CD4-positive, alpha-beta T cell treated with Interleukin-4 for 4 hours (primary cell): ENCODE measurements at places on chromosomes 12 and 14.
A peak's percentile ranks its signal among the peaks of the same experiment; 100 is the strongest.

GRCh38 chr12:90233168-90234100 lies 524.8 kb upstream of the ATP2B1 start:
- DNase-seq, result no peak

GRCh38 chr14:61872452-61872851 lies 110.2 kb downstream of the SNAPC1 start:
- DNase-seq, result no peak

DNA sequence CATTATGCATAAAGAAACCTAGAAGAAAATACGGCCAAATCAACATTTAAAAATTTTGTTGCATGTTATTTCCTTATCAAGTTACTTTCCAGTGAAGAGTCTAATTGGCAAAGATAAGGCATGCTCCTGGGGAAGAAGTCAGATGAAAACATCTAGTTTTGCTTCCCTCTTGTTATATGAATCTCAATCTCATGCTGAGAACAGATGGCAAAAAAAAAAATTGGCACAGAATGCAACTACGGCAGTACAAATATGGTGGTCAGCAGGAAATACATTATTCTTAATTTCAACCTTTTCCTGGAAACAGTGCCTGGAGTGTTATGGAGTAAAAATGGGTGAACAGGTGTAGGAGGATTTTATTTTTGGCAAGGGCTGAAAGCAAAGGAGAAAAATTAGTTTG lies 32.8 kb downstream of the HECTD4 start:
- no peak for DNase-seq

DNA sequence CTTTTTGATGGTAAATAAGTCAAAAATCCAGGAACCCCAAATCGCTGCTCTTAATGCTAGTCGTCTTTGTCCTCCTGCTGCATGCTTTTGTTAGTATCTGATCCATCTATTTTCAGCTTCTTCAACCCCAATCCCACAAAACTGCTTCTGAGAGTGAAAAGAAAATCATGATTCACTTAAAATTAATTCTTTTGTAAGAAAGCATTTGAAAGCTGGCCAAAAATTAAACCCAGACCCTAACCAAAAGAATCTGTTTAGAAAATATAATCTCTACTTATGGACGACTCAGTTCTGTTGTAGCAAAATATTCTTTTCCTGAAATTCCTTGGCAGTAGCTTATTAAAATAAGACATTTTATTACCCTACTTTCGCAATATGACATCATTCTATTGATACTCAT lies 443.6 kb upstream of the SYT1 start:
- no peak for DNase-seq

GRCh38 chr14:69643430-69644200 lies 32.2 kb downstream of the SUSD6 start:
- peak; percentile 88 for DNase-seq

DNA sequence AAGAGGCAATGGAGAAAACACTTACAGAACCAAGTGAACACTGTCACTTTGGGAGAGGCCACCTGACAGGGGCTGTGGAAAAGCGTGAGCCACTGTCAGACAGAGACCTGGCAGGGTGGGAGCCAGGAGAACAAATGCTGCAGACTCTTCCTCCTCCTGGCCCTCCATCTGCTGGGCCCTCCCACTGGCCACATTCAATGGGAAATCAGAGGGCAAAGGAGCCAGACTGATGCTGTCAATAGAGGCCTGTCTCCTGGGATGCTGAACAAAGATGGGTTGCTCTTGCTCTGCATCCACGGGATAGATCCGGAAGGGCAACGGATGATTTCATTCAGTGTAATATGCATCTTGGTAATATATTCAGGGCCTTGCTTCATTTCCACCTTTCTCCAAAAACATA lies 44.9 kb upstream of the BCAT1 start:
- DNase-seq, result no peak
